ENCODE measurements at places on chromosomes 12 and 14.

- no peak for DNase-seq
These were observed 8.4 kb upstream of the CIT start for GRCh38 chr12:119885549-119885948.

DNA sequence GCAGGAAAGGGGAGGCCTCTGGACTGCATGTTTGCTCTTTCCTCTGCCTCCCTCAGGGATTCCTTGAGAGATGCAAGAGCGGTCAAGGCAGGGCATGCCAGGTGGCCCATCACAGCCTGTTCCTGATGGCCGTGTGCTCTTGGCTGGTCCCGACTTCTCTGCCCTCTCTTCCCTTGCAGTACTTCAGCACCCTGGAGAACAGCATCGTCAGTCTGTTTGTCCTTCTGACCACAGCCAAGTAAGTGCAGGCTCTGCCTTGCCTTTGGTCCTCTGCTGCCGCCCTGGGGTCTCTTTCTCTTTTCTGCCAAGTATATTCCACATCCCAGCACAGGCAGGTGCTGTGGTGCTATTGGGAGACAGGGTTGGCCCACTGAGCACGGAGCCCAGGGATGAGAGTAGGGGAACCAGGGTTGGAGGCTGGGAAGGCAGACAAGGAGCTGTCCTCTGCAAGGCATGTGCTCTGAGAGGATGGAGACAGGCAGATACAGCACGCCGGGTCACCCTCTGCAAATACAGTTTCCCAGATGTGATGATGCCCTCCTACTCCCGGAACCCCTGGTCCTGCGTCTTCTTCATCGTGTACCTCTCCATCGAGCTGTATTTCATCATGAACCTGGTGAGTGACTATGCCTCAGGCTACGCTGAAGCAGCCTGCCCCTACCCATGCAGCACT lies 51.9 kb downstream of the TPCN1 start:
- DNase-seq: no peak

DNA sequence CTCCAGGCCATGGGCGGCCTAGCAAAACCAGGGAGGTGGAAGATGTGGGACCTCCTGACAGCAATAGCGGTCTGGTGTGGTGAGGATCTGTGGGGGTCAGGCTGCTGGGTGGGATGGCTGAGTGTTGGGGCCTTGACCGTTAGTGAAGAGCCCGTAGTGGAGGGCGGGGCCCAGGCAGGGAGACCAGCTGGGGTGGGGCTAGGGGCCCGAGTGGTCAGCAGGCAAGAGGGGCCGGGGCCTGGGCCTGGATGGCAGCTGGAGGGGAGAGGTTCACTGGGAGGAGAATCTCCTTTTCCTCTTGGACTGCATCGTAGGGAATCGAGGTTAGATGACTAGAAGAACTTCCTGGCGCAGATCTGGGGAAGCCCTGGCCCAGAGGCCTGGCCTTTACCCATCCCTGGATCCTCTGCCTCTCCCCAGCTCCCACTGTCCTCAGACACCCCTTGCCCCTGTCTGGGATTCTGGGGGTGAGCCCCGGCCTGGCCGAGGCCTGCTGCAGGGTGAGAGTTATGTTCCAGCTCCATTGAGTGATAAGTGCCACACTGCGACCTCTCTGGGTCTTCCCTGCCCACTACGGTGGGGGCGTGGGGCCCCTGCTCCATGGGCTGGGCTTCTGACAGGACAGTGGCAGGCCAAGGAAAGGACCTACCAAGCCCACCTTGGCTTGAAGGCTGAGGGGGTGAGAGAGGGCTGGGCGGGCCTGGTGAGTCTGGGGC lies 47.1 kb downstream of the KRT80 start:
- no peak for DNase-seq

DNA sequence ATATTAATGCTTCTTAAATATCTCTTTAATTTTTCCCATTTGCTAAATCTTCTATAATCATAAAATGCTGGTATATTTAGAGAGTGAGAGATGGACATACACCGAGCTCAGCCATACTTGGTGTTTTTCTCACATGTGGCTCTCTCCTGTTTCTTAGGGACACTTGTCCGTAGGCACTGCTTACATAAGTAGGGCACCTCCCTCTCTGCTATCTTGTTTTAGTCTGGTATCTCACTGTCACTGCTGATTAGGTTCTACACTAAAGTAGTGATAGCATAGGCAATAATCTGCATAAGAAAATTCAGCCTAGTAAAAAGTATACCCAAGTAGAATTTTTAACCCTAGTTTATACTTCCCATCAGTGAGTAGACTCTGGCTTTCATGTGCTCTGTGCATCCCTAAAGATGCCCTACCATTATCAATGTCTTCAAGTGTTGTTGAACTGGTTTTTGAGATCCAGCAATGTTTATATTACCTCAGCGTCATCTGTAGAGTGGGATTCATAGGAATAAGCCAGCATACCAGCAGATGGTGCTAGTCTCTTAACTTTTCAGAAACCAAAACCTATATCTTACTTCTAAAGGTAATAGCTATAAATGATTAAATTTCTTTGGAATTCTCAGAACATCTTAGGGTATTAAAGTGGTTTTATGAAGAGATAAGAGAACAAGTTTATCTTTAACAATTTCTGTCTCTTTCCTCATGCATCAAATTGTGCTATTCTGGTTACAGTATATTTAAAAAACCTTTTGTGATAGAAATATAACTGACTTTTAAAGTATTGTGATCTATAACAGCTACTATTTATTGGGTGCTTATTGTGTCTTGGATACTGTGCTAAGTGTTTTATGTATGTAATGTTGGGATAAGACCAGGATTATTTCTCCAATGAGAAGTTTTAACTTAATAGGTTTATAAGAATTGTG lies 32.9 kb downstream of the ARID2 start:
- DNase-seq: no peak

DNA sequence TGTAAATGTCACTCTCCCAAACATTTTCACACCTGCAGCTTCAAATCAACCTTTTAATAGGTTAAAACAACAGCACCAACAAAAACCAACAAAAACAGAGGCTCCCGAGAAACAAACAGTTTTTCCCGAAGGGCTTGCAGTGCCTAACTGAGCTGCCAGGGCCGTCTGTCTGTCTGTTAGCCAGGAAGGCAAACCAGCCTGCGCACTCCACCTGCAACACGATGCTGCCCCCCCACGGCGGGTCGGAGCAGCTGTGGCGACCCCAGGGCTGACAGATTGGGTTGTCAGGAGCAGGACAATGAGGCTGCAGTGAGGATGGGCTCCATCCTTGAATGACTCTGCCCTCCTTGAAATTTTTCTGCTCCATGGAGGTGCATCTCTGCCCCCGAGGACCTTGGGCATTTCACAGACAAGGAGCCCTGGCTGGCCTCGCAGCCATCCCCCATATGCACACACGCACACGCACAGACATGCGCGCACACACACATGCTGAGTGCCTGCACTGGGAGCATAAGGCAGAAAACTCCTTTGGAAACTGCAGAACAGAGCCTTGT lies 2.6 kb downstream of the RTL1 start:
- no peak for DNase-seq

GRCh38 chr12:95884998-95885397 lies 26.2 kb downstream of the SNRPF start:
- DNase-seq: no peak

- DNase-seq: peak; percentile 90
These were observed 14.6 kb upstream of the PNMA1 start for GRCh38 chr14:73728717-73729330.

GRCh38 chr14:50635141-50635540 lies 33.0 kb downstream of the SAV1 start:
- DNase-seq: no peak

GRCh38 chr14:54840336-54840735 lies 62.3 kb downstream of the GCH1 start:
- no peak for DNase-seq

- DNase-seq: no peak
These were observed 7.1 kb upstream of the ARL1 start for GRCh38 chr12:101414533-101415119.

DNA sequence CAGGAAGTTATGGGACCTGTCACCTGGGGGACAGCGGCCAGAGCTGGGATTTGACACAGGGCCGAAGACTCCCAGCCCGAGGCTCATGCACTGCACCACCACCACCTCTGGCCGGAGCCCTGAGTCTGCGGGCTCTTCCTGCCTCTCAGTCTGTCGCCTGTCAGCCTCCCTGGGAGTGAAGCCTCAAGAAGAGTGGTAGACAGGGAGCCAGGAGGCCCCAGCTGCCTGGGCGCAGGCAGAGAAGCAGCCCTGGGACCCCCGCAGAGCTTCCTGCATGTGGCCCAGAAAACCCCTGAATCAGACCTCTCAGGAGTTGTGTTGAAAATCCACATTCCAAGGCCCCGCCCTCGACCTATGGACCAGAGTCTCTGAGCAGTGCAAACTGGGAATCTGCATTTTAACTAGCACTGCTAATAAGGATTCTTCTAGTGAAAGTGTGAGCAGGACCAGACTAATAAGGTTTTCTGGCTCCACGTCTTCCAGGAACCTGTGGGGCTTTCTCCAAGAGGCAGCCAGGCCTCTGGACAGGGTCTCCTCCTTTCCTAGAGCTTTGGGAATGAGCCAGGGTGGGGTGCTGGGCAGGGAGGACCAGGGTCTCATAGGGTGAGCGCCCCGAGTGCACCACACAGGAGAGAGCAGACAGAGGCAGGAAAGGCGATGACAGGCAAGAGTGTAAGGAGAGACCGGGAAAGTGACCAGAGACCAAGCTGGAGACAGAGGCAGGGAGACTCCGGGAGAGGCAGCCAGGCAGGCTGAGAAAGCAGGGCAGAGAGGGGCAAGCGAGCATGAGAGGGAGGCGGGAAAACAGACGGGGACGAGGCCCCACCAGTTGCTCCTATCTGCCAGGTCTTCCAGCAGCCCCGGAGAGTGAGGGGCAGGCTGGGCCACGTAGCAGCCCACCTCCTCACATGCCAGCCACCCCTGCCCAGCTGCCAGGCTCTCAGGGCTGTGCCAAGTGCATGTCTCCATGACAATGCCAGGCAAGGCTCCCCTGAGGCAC lies 112.4 kb downstream of the BCL11B start:
- no peak for DNase-seq

- DNase-seq: no peak
These were observed 59.8 kb downstream of the CNTN1 start for GRCh38 chr12:40752011-40752410.

DNA sequence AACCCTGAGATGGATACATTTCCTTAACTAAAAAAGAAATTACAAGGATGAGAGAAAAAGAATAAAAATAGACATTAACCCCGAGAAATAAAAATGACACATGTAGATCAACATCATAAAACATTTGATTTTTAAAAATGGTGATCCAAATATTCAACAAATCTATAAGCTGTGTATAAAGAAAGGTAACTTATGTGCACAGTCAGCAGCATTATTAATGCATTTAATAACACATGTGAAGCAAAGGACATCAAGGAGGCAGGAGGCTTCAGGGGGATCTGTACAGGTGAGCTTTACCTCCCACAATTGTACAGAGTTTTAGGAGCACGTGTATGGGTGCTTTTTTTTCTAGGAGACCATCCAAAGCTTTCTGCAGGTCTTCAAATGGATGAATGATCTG lies 76.1 kb downstream of the MED13L start:
- DNase-seq: no peak

- no peak for DNase-seq
These were observed 26.1 kb upstream of the APOLD1 start for GRCh38 chr12:12759234-12759915.

DNA sequence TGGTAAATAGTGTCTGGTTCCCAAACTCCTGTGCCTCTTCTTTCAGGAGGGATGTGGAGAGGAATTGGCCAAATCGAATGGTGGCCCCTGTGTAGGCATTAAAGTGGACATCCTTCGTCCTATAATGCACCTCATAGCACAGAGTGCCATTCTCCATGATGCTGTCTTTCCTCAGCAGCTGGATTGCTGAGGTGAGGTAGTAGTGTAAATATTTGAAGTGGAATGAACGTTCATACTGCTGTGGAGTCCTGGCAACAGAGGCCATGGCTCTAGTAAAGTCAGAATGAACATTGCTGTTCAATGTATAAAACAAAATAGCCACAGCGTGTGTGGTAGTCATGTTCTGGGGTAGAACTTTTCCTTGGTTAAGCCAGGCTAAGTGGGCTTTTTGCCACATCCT lies 2.7 kb downstream of the ART4 start:
- DNase-seq: no peak

- no peak for DNase-seq
These were observed 16.1 kb downstream of the BTBD7 start for GRCh38 chr14:93316716-93317115.

DNA sequence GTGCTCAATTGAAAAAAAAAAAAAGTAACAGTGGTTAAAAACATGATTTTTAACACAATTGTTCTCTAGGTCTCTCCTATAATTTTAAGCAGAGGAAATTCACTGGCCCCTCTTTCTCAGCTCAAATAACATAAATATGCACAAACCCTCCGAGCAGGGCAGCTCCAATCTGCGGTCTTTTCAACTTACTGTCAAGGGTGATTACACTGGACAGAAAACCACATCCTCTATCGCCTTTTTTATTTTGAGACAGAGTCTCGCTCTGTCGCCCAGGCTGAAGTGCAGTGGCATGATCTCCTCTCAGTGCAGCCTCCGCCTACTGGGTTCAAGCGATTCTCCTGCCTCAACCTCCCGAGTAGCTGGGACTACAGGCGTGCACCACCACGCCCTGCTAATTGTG lies 16.5 kb upstream of the GABARAPL1 start:
- no peak for DNase-seq

DNA sequence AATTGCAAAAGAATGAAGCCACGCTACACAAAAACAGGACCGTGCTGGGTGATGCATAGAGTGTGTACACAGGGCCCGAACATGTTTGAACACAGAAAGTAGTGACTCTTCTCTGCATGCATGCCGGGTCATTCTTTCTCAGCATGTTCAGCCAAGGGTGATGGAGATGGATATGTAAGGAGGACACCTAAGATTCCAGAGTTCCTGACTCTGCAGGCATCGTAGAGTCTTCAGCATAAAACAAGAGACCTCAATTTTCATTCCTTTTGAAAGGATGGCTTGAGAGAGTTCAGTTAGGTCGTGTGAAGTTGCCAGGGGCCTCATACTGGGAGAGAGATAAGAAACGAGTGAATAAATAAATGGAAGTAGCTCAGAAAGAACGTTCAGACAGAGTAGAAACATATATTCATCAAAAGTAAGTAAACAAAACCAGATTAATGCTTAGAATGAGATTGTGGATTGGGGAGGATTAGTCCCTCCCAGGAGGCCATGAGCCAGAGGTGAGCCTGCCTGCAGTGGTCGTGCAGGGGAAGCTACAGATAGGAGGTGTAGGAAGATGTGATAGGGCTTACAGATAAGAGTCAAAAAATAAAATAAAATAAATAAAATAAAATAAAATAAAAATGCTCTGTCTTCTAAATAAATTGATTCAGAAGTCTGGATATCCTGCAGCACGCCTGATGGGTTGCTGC lies 27.6 kb upstream of the SEL1L start:
- DNase-seq: no peak

GRCh38 chr12:25151476-25151875 lies 43.5 kb downstream of the DNAI7 start:
- DNase-seq: no peak

DNA sequence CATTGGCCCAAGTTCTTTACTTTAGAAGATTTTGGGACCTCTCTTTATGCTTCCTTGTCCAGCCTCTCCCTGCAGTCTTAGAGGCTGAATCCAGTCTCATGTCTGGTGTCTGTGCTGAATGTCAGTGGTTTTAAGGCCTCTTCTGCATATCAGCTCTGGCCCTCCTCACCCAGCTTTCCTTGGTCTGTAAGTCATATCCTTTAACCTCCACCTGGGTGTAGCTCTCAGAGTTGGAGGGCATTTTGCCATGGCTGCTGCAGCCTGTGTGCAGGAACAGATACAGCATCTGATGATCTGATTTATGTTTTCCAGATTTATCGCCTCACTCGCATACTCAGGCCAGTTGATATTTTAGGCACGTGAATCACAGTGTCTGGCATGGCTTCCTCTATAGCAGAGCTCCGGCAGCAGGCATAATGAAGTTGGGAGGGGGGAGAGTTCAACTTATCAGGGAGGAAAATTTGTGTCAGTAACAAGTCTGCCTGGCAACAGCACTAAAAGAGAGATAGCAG lies 335.0 kb downstream of the PCNX1 start:
- no peak for DNase-seq

GRCh38 chr14:33052943-33053342 lies 114.3 kb downstream of the NPAS3 start:
- no peak for DNase-seq
